ENCODE measurements at places on chromosomes 1 and 21. TPM values are rescaled to one million over a fixed set of nuclear protein-coding genes. Genes with fewer than 3 reads are reported as not detected.

Gene HPCAL4
- total RNA-seq = not detected

DNA sequence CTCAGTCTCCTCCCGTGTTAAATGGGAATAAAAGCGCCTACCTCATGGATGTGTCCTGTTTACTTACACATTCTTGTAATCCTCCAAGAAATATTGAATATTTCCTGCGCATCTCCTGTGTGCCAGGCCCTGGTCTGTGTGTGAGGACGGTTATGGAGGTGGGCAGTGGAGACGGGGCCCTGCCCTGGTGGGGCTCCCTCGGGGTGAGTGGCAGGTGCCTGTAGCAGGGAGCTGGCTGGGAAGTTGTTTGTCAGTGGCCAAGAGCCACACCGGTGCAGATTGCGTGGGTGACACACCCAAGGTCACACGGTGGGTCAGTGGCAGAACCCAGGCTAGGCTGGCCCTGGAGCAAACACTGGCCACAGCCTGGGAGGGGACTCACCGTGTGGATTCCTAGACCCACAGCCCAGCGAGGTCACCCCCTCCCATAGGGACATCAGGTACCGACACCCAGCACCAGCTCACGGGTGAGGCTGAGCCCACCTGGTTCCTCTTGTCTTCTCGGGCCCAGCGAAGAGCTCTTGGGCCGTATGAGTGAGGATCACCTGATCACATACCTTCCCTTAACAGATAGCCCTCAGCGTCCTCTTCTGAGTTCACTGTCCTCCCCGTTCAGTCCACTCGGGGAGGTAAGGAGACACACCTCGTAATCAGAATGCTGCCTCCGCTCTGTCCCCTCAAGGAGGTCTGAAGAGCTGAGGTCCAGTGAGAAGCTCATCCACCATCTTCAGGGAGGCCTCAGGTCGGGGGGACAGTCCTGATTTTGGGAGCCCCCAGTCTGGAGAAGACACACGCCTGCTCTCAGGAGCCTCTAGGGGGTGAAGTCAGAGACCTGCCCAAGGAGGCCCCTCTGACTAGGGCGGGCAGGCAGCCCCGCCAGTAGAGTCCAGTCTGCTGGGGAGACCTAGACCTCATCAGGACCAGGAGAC is 349.6 kb downstream of the MATN1 start:
- DNase-seq = no peak

Gene WDTC1
- 23.3 TPM for total RNA-seq

Gene KCNJ10
- total RNA-seq = not detected

DNA sequence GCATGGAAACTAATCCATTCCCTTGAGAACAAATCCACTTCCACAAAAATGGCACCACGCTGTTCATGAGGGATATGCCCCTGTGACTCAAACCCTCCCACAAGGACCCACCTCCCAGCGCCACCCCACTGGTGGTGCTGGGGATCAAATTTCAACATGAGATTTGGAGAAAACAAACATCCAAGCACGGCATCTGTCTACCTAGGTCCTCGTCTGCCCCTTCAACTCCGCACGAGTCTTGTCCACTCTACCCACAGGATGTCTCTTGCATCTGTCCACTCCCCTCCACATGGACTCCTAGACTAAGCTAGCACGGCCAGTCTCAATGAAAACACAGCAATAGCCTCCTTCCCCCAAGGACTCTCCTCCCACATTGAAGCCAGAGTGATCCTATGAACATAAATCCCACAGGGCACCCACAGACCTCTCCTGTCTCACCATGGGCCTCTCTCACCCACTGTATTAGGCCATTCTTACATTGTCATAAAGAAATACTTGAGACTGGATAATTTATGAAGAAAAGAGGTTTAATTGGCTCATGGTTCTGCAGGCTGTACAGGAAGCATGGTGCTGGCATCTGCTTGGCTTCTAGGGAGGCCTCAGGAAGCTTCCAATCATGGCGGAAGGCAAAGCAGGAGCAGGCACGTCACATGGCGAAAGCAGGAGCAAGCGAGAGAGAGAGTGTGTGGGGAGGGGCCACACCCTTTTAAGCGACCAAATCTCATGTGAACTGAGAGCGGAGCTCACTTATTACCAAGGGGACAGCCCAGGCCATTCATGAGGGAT is 101.4 kb downstream of the TOMM20 start:
- DNase-seq = no peak

Measured in fibroblast of lung (primary cell).